Fibroblast of skin of right quadriceps (primary cell): ENCODE measurements at places on chromosomes 11 and 22.

DNA sequence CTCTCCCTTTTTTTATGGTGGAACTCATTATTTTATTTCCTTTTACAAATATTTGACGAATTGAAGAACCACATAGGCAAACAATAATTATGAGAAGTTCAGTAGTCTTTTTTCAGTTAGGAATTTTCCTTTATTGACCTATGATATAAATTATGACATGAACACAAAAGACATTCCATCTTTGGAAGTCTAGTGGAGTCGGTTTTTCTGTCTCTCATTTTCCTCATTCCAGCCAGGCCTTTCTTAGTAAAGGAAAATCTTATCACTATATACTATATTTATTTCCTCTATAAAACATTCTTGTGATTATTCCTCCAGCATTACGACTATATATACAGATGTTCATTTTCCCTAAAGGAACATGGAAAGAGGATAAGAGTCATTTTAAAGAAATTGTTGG is 1046.1 kb downstream of the DLG2 start:
- DNase-seq = no peak

DNA sequence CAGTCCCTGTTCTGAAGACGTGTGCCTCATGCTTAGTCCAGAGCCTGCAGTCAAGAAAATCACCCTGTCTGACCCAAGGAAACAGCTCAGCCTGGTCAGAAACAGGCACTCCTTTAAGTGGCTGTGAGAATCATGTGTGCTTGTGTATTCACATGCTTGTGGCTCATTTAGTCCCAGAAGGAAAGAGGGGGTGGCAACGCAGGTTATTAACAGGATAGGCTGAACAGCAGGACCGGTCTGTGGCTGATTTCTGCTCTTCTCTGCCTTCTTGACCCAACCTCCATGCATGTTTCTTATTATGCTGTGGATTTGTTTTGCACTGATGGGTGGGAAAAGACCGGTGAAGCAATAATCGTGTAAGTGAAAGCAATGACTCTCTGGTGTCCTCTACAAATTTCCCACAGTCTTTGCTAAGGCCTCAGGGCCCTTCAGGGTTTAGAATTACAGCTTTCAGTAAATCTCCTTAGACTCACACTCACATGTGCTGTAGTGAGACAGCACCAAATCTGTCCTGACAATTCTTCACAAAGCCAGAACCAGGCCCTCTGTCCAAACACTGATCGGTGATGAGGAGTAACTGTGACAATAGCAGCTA is 288.1 kb downstream of the ETS1 start:
- DNase-seq = peak; percentile 60

DNA sequence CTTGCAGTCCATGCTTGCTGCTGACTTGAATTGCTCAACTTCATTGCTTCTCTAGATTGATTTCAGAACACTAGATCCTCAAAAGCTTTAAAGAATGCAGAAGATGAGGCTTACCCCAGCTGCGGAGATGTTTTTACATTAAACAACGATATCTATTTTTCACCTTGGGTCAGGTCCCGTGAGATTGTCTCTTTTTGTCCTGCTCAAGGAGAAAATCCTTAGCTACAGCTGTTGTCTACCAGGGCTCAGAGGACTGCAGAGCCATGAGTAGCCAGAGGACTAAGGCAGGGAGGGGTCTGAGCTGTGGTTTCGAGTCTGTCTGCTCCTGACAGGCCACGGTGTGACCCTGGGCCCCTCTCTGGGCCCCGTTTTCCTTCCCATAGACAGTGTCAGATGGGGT is 51.4 kb downstream of the PKNOX2 start:
- DNase-seq = no peak

DNA sequence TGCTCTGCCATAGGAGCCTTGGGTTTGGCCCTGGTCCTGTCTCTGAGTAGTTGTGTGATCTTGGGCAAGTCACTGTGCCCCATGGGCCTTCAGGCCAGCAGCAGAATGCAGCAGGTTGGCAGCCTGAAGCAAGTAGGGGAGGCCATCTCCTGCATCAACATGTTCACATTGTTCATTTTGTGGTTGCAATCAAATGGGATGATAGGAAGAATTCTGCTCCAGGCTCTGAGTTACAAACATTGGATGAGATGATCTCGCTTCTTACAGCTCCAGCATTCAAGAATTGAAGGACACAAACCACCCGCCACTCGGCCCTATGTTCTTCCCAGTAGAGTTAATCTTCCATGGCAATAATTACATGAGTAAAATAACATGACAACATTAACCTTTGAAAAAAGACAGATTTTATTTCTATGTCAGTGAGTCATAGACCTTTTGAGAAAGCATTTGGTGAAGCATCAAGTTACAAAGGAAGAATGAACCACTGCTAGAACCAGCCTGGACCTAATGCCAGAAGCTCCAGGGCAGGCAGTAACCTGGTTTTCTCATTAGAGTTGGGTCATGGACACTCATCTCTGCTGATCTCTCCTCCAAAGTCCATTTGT is 308.3 kb upstream of the NCAM1 start:
- peak; percentile 71 for DNase-seq

DNA sequence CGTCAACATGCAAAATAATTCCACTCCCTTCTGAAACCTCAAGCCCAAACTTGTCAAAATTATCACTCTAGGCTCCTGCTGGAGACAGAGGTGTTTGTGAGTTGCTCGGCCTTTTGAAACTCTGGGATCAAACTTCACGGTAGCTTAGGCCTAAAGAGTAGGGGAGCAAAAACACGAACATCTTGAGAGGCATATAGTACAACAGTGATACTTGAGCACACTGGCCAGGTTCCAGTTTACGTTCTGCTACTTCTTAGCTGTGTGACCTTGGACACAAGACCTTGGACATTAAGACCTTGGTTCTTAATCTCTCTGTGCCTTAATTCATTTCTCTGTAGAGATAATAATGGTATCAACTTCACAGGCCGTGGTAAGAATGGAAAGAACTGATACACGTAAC is 123.5 kb upstream of the LMO1 start:
- no peak for DNase-seq

DNA sequence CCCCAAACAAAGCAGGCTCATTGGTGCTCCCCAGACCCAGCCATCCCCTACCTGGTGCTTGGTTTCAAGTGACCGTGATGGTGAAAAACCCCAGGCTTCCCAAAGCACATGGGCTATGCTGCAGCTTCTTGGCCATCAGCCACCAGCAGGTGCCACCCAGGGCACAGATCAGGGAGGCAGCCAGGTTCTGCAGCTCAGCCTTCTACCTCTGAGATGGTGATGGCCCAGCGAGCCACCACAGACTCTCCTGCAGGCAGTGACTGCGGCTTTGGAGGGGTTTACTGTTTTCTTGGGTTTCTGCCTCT is 70.0 kb upstream of the ALX4 start:
- no peak for DNase-seq

- DNase-seq = no peak
Observed at GRCh38 chr11:68714060-68714856, 29.9 kb downstream of the GAL start.

DNA sequence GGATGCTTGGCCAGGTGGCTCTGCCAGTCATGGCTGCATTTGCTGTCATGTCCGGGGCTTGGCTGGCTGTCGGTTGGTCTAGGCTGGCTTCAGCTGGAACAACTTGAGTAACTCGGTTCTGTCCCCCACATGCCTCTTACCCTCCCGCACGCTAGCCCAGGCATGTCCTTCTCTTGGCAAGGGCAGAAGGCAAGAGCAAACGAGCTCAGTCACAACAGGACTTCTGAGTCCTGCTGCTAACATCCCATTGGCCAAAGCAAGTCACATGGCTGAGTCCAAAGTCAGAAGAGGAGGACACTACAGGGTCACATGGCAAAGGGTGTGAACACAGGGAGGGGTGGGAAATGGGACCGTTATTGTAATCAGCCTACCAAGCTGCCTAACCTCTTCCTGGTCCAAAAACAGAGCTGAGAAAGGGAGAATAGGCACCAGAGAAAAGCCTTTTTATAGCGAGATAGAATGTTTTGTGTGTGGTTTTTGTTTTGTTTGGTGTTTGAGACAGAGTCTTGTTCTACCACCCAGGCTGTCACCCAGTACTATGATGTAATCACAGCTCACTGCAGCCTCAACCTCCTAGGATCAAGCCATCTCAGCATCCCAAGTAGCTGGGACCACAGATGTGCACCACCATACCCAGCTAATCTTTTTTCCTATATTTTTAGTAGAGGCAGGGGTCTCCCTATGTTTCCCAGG is 81.9 kb downstream of the MN1 start:
- DNase-seq = peak; percentile 25

DNA sequence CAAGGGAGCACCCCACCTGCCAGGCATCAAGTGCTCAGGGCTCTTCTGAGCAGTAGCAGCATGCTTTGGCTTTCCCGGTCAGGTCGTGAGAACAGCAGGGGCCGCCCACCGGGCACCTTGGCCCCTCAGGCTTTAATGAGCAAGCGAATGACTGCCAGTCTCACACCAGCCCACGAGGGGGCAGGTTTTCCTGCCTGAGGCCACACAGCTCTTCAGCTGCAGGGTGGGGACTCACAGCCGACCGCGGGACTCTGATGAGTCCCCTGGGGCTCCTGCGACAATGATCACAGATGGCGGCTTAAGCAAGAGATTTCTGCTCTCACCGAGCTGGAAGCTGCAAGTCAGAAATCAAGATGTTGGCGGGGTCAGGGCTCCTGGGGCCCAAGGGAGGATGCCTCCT is 14.3 kb upstream of the FGF19 start:
- peak; percentile 29 for DNase-seq

GRCh38 chr11:119700536-119701346 is 28.3 kb downstream of the NECTIN1 start:
- DNase-seq = no peak

DNA sequence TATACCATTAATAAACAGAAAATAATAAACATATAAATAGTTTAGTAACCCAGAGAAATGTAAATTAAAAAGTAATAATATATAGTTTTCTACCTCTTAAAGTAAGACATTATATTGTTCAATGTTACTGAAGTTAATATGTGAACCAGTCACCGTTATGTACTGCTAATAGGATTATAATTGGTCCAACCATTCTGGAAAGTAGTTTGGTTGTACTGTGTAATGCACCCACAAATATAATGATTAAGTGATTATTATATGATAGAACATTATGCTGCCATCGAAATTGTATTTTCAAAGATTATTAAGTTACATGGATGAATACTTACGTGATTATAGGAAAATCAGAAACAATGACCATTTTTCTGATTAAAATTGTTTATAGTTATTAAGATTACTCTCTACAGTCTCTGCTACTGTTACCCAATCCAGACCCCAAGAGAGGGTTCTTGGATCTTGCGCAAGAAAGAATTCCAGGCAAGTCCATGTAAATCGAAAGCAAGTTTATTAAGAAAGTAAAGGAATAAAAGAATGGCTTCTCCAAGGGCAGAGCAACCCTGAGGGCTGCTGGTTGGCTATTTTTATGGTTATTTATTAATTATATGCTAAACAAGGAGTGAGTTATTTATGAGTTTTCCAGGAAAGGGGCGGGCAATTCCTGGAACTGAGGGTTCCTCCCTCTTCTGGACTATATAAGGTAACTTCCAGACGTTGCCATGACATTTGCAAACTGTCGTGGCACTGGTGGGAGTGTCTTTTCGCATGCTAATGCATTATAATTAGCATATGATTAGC is 50.1 kb downstream of the ACER3 start:
- peak; percentile 21 for DNase-seq

DNA sequence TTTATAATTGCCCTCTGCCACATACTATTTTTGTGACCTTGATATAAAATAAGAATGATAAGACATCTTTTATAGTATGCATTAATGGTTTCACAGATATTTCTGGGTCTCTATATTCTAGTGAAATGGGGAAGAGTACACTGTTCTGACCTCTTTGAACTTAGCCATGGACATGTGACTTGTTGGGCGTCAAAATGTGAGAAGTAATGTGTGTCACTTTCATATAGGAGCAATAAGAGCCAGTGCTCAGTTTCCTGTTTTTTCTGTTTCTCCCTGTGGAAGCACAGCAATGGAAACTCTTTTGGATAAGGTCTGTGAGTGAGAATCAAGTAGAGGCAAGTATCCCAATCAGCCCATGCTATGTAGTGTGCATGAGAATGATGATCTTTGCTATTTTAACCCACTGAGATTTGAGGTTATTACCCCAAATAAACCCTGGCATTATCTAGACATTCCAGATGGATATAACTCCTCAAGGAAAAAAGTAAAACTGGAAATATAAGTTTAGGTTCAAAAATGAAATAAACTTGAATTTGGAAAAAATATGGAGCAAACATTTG is 60.7 kb downstream of the RAB38 start:
- no peak for DNase-seq

GRCh38 chr11:67310246-67311050 is 7.1 kb downstream of the SSH3 start:
- DNase-seq = no peak

DNA sequence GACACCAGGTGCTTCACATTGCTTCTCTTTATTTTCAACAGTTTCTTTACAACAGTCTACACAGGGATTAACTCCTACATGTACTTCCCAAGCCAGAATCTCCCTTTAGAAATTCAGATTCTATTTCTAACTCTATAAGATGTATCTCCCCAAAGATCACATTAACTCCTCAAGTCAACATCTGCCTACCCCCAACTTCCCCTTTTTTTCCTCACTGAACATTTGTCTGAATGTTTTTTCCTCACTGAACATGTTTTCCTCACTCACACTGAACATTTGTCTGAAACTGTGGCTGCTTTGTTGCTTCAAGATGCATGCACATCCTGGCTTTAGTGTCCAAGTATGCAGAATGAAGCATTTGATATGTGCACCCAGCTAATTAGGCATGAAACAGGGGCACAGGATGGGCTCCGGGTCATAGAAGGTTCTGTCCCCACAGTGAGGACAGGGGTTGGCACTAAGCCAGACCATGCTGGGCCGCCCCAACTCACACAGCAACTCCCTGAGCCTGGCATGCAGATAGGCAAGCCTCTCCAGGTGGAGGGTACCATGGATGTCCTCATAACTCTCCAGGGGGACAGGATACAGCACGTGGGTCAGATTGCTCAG is 11.3 kb downstream of the PRAME start:
- no peak for DNase-seq

DNA sequence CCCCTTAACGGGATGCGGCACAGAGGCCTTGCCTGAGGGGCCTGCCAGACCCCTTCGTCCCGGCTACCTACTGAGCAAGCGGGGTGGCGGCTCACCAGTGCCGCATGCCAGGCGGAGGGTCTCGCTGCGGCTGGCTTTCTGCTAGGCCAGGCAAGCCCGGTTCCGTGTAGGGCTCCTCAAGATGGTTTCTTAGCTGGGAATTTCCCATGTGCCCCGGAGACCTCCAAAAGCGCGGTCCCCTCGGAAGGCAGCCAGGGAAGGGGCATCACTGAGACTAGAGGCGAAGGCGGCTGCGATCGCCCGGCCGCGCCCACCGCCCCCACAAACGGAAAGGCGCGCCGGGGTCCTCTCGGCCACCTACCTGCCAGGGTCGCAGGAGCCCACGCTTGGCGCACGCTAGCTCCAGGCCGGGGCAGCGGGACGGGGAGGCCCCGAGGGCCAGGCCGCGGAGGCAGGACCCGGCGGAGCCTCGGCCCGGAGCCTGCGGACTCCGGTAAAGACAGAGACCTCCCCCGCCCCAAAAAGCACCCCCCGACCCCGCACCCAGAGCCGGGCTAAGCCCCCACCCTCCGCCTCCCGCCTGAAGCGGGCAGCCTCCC is 23.8 kb downstream of the MICAL3 start:
- no peak for DNase-seq

GRCh38 chr11:57134284-57134683 is 47.5 kb upstream of the LRRC55 start:
- no peak for DNase-seq

GRCh38 chr11:114073007-114073827 is 13.7 kb downstream of the ZBTB16 start:
- no peak for DNase-seq

GRCh38 chr11:130625578-130626306 is 177.3 kb downstream of the ADAMTS15 start:
- peak; percentile 66 for DNase-seq

GRCh38 chr22:18987765-18988164 is 51.7 kb upstream of the PRODH start:
- no peak for DNase-seq
